ENCODE measurements at places on chromosomes 11 and 22.

- DNase-seq: no peak
Observed at GRCh38 chr22:29842740-29843139, 4.7 kb upstream of the ASCC2 start.

GRCh38 chr22:28329186-28330073, 350.2 kb downstream of the TTC28 start:
- no peak for DNase-seq

DNA sequence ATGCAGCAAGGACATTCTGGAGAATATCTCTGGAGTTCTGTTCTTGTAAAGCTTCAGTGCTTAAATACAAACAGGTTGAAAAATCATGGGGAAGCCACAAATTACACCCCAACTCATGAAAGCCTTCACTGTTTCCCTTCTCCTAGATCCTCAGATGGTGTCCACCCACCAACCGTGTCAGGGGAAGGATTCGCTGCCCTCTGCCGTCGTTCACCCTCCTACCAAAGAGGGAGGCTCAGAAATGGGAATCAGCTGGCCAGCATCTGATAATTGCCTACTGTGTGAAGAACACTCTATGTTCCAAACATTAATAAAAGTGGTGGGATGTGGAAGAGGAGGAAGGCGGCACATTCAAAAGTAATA, 7.4 kb upstream of the HEPACAM start:
- no peak for DNase-seq

- no peak for DNase-seq
Observed at GRCh38 chr11:79117488-79117887, 323.3 kb downstream of the TENM4 start.

DNA sequence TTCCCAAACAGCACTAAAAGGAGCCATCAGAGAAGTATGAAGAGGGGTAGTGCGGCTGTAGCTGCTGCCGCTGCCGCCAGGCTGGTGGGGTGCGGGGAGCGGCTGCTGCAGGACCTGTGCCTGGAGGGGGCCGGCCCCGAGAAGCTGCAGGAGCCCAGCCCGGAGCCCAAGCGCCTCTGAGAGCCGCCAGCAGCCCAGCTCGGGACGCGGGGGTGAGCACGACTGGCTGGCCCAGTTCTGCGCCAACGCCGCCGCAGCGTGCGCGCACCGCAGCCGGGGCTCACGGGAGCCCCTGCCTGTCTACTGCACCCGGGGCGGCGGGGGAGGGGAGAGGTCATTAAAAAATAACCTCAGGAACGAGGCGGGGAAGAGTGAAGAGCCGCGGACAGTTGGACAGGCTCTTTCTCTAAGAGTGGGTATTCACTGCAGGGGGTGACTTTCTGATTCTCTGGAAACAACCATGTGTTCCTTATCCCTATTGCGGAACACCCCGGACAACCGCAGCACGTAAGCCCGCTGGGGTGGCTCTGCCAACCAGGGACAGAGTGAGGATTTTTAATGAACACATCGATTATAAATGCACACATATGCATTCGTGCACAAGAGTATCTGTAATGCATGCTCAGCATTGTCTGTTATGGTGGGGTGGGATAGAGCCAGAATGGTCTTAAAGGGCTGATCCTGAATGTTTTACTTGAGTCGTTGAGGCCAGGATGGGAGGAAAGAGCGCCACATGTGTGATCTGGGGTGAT, 453 bp downstream of the GAS2 start:
- no peak for DNase-seq

- DNase-seq: no peak
Observed at GRCh38 chr11:15988016-15988550, 368.3 kb downstream of the SOX6 start.

- DNase-seq: no peak
Observed at GRCh38 chr11:17770048-17770652, 35.6 kb downstream of the KCNC1 start.
